NCI-H1417 (cell line): ENCODE measurements at places on chromosomes 16 and 17.

DNA sequence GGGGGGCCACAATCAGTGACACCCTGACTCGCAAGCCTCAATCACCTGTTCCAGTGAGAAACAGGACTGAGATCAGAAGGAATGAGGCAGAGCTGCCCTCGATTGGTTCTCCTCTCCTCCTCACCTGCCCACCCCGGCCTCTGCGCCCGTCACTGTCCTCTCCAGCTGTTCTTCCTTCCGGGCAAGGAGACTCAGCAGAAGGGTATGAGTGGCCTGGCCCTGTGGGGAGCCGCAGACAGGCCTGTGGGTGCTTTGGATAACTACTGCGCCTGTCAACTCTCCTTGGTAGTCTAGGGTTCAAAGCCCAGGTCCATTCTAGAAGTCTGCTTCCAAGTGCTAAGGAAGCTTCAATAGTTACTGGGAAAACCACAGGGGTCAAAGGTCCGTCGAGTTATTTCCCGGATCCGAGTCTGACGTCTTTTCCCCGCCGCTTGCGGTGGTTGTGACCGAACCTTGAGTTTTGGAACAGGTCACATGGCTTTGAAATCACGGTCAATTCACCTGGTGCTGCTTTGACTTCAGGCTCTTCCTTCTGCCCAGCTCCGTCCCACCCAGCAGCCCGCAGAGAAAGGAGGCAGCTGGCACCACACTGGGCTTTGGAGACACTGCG is 8.3 kb downstream of the CARD14 start:
- no peak for DNase-seq

- no peak for DNase-seq
Observed at GRCh38 chr16:10808850-10809249, 9.7 kb downstream of the TVP23A start.

GRCh38 chr16:8716052-8716451 is 41.6 kb downstream of the ABAT start:
- DNase-seq = no peak

DNA sequence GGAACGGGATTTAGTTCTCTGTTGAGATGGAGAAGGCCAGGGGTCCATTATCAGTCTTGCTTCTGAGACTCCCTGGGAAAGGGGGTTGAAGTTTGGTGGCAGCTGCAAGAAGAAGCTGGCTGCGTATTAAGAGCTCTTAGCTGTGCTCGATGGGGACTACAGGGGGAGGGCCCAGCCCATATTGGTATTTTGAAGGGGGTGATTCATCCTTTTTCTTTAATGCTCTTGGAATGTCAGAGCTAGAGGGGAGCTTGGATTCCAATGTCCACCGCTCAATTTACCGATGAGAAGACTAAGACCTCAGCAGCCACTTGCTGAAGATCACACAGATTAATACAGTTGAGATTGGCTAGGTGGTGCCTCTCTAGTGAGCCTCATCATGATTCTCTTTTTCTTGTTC is 5.0 kb downstream of the NOG start:
- DNase-seq = no peak

DNA sequence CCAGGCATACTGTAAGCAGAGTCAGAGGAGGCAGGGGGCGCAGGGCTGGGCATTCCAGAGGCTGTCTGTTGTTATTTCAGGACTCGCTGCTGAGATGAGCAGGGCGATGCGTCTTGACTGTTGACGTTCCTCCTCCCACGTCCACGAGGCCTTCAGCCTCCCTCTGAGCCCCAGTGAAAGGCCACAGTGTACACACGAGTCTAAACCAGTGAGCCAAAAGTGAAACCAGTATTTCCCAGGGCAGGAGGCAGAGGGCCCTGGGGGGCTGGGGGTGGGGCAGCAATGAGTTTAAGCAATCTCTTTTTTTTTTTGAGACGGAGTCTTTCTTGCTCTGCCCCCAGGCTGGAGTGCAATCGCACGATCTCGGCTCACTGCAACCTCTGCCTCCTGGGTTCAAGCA is 21.5 kb downstream of the SMTNL2 start:
- DNase-seq = no peak

- DNase-seq = no peak
Observed at GRCh38 chr16:23952128-23952970, 116.6 kb downstream of the PRKCB start.

GRCh38 chr17:4479340-4479981 is 19.2 kb upstream of the SPNS2 start:
- DNase-seq = no peak

DNA sequence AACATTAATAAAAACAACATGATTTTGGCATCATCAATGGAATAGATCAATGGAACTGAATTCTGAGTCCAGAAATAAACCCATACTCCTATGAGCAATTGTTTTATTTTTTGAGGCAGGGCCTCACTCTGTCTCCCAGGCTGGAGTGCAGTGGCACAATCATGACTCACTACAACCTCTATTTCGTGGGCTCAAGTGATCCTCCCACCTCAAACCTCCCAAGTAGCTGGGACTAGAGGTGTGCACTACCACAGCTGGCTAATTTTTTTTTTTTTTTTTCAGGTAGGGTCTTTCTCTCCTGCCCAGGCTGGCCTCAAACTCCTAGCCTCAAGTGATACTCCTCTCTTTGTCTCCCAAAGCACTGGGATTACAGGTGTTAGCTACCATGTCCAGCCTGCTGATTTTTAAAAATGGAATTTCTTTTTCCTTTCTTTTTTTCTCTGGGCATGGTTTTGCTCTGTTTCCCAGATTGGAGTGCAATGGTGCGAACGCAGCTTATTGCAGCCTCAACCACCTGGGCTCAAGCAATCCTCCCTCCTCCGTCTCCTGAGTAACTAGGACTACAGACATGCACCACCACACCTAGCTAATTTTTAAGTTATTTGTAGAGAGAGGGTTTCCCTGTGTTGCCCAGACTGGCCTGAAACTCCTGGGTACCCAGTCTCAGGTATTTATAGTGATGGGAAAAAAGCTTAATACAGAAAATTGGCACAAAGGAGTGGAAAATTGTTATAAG is 7.3 kb upstream of the PRDM7 start:
- no peak for DNase-seq

GRCh38 chr17:4597975-4598374 is 13.6 kb downstream of the SMTNL2 start:
- DNase-seq = no peak

GRCh38 chr16:85250609-85251223 is 138.4 kb upstream of the CIBAR2 start:
- DNase-seq = no peak

GRCh38 chr17:50626037-50626574 is 8.6 kb upstream of the ABCC3 start:
- DNase-seq = peak; percentile 56

- DNase-seq = no peak
Observed at GRCh38 chr17:47690121-47690520, 3.8 kb upstream of the TBKBP1 start.

- DNase-seq = no peak
Observed at GRCh38 chr17:16484445-16485175, 7.4 kb downstream of the LRRC75A start.

DNA sequence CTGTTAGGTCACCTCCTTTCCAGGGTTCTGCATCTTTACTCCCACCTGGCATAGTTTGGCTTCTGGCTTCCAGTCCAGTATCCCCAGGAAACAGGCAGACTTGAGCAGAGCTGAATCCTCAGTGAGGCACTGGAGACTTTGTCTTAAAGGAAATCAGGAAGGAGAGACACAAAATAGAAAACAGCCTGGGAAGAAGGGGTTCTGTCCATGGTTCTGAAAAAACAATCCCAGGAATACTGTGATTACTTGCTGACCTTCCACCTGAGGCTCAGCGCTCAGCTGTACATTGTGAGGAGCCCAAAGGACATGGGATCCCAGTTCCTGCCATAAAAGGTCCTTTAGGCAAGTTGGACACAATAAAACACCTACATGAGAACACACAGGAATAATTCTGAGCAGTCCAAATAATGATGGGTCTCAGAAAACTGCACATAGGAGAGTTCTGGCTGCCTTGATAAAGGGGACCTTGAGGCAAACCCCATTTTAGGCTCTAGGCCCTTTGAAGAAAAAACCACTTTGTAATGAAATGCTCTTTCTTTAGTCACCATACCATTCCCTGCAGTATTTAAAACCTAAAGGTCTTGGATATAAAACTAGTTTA is 81.4 kb upstream of the CRHR1 start:
- no peak for DNase-seq

DNA sequence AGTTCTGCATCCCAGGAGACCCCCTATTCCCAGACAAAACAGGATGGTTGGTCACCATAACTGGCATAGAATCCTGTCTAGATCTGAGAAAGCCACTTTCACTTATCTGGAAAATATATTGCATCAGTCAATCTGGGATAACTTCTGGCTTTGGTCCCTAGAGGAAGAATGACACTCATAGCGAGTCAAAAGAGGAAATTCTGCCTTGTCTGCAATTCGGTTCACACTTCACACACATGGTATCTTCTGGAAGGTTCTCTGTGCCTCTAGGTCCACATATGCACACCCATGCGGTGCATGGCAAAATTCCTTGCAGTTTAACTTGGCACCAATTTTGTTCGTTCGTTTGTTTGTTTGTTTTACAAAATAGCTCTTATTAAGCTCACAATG is 49.2 kb upstream of the WSCD1 start:
- DNase-seq = no peak

DNA sequence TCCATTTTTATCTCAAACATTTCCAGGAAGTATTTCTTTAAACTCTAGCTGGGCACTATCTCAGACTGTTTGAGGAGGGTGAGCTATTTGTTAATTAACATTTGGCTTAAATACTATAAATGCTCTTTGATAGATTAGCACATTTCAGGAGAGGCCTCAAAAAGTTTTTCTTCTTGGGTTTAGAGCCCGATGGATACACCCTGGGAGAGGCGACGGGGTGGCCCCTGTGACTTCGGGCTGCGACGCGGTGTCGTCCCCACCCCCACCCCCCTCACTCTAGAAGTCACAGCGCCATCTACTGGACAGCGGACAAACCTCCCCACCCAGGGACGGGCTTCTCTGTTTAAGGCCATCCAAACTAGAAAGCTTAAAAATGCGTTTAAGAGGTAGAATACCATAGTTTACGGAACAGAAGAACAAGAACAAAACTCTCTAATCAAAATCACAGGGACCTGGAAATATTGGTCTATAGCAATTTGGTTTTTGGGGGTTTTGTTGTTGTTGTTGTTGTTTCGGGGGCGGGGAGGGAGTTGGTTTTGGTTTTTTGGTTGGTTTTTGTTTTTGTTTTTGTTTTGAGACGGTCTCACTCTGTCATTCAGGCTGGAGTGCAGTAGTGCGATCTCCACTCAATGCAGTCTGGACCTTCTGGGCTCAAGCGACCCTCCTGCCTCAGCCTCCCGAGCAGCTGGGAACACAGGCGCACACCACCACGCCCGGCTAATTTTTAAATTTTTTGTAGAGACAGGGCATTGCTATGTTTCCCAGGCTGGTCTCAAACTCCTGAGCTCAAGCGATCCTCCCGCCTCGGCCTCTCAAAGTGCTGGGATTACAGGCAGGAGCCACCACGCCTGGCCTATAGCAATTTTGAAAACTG is 254.4 kb downstream of the C16orf95 start:
- peak; percentile 9 for DNase-seq

- no peak for DNase-seq
Observed at GRCh38 chr17:65008882-65009281, 47.7 kb downstream of the GNA13 start.

GRCh38 chr17:57530508-57530907 is 214.6 kb downstream of the CCDC182 start:
- DNase-seq = peak; percentile 92

- no peak for DNase-seq
Observed at GRCh38 chr17:49585422-49586027, 9.9 kb downstream of the NXPH3 start.

DNA sequence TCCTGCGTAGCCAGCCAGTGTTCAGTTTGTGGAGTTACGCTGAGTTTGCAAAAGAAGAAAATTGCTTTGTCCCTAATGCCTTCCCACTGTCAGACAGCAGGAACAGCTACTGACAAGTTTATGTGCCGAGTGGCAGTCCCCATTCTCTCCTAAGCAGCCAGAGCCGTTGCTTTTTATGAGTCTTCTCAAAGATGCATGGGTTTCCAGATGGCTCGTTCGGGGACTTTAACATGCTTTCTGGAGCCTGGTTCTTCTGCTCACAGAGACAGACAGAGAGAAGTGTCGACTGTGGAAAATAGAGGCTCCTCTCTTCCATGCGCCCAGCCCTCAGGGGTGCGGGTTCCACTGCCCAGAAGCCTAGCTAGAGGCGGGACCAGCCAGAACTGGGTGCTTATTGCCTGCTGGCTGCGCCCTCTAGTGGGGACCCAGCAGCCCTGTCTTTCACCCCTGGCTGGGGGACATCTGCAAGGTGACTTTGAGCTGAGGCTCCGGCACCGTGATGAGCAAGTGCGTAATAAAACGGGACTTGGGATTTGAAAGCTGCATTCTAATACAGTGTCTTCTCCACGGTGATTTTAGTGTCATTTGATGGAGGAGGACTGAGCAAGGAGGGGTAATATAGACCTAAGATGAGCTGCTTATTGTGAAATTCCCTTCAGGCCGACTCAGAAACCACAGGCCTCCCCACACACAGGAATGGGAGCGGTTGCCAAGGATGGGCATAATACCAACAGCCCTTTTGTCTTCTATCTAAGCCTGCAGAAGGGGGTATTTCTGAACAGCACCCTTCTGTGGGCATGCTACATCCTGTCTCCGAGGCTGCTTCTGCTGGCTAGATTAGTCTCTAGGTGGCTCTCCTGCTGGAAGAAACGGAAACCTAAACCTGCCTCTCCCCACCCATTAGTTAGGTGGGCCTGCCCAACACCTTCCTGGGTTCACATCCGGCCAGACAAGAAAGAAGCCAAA is 73.1 kb downstream of the CCDC182 start:
- DNase-seq = peak; percentile 80

DNA sequence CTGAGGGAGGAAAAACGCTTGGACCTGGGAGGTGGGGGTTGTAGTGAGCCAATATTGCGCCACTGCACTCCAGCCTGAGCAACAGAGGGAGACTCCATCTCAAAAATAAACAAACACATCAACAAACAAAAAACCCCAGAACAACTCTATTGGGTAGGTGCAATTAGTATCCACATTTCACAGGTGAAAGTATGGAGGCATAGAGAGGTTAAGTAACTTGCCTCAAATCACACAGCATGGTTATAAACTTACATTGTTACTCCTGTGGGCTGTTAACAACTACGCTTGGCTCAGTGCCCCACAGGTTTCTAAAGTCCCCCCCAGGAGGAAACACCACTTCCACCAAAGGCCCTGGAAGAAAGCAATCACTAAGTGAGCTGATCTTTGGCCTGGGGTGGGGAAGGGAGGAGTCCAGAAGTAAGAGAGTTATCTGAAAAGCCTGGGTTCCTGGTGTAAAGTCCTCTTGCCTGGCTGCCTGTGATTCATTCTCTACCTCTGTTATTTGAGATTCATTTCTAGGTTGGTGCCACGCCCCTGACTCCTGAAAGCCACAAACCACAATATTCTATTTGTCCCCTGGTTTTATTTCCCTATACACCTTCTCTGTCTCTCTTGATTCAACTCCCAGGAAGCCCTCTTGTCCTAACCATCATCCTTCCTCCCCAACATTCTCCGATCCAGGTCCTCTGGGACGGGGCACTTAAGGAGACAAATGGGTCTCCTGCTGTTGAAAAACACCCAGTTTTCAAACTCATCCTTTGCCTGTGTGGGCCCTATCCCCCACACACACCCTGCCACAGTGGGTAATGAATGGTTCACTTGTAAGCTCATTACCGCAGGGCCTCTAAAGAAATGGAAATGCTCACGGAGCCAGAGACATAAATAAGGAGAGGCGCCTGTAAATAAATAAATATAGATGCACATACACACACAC is 195.4 kb downstream of the XYLT1 start:
- DNase-seq = peak; percentile 37

GRCh38 chr16:2447920-2448583 is 11.9 kb upstream of the TEDC2 start:
- DNase-seq = no peak
